ENCODE measurements at places on chromosomes 1 and 21.

DNA sequence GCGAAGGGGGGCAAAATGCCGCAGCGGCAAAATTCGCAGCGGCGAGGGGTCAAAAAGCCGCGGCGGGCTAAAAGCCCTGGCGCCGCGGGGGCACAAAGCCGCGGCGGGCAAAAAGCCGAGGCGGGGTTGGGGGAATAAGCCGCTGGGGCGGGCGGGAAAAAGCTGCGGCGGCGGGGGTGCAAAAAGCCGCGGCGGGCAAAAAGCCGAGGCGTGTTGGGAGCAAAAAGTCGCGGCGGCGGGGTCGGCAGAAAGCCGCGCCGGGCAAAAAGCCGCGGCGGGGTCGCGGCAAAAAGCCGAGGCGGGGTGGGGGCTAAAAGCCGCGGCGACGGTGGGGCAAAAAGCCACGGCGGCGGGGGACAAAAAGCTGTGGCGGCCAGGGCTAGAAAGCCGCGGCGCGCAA, 3902.5 kb downstream of the SRGAP2C start:
- DNase-seq, result no peak

DNA sequence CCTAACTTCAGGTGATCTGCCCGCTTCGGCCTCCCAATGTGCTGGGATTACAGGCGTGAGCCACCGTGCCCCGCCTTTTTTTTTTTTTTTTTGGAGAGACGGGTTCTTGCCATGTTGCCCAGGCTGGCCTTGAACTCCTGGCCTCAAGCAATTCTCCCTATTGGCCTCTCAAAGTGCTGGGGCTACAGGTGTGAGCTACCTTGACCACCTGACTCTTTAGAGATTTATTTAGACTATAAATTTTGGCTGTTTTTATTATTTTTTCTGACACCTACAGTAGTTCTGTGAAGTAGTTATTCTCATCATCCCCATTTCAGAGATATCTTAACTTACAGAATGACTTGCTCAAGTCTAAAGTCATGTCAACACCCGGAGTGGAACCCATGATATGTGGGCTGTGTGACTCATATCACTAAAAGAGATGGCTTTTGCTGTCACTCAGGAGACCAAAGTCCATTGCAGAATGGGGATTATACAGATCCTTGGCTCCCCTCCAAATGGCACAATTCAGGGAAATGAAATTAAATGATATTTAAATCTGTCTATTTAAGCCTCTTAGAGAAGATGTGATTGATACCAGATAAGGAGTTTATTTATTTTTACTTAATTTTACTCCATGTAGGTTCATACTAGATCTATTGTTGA, 93.2 kb downstream of the CTH start:
- no peak for DNase-seq

- no peak for DNase-seq
Measured at GRCh38 chr1:35666916-35667315, 25.6 kb upstream of the PSMB2 start.

- DNase-seq, result no peak
Measured at GRCh38 chr21:44982558-44983250, 42.9 kb downstream of the SLX9 start.

- DNase-seq, result no peak
Measured at GRCh38 chr1:77716065-77716464, 33.6 kb upstream of the ZZZ3 start.

DNA sequence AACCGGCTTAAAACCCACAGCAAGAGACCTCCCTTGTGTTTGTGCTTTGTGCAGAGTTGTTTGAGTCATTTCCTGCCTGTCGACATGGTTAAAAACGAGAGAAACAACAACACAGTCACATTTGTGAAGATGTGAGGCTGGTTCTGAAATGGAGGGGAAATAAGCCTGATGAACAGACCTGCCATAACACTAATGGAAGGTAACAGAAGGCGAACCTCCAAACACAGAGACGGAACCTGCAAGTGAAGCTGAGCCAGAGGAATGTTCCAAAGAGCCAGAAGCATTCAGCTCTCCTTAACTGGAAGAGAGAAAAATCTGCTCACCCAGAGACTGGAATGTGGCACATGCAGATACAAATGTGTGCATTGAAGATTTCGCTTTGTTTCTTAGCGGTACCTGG, 53.2 kb upstream of the RAVER2 start:
- DNase-seq, result no peak

- no peak for DNase-seq
Measured at GRCh38 chr21:43273708-43274021, 104.9 kb downstream of the CRYAA start.

GRCh38 chr1:112110031-112110430, 120.6 kb upstream of the KCND3 start:
- DNase-seq, result no peak

- no peak for DNase-seq
Measured at GRCh38 chr1:225378880-225379279, 49.0 kb downstream of the LBR start.

DNA sequence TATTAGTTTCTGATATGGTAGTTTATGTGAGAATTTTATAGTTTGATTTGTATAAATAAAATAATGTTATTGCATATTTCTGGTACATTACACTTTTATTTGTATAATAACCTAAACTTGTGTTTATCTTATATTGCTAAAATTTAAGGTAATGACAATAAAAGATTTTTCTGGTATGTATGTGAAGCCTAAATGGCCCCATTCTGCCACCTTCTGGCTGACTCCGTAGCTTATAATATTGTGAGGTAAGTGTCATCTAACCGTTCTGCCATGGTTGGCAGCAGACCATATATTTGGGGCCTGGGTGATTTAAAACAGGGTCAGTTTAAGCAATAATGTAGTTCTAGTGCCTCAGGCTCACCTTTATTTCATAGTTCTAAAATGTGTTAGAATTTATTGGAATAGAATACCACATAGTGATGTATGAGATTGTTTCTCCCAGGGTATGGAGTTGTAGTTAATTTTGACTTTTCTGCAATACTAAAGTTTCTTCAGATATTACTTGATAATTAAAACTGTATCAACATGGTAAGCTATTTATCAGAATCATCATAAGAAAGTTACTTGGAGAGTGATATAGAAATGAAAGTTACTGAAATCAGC, 21.2 kb upstream of the PRKACB start:
- DNase-seq, result no peak

GRCh38 chr1:85342207-85342606, 65.8 kb upstream of the BCL10 start:
- DNase-seq, result no peak

DNA sequence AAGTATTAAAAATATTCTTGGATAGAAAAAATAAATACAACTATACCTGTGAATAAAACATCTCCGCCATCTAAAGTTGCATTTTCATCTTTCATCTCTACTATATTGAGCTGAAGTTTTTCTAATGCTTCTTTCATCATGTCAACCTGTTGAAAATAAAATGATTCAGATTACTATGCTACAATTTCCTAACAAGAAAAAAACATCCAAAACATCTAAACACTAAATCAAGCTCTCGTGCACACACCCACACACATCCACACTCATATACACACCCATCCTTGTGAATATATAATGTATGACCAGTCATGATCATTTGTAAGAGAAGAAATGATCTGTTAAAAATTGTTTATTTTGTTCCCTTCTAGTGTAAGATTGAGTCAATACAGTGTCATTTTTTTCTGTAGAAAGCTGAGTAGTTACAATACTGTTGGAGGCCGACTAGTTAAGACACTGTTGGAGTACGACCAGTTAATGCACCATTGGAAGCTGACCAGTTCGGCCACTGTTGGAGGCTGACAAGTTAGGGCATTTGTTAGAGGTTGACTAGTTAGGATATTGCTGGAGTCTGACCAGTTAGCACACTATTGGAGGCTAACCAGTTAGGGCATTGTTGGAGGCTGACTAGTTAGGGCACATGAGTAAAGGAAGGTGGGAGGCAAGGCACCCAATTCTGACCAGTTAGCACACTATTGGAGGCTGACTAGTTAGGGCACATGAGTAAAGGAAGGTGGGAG, 82.4 kb upstream of the BCL10 start:
- no peak for DNase-seq

GRCh38 chr21:26961698-26962097, 5.2 kb downstream of the ADAMTS5 start:
- DNase-seq, result no peak

DNA sequence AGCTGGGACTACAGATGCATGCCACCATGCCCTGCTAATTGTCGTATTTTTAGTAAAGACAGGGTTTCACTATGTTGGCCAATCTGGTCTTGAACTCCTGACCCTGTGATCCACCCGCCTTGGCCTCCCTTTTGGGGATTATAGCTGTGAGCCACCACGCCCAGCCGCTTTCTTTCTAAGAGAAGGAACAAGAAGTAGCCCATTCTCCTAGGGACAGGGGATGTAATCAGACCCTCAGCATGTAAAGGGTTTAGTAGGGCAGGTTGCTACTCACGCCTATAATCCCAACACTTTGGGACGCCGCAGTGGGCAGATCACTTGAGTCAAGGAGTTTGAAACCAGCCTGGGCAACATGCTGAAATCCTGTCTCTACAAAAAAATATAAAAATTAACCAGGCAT, 189.7 kb downstream of the TOMM20 start:
- DNase-seq, result no peak

DNA sequence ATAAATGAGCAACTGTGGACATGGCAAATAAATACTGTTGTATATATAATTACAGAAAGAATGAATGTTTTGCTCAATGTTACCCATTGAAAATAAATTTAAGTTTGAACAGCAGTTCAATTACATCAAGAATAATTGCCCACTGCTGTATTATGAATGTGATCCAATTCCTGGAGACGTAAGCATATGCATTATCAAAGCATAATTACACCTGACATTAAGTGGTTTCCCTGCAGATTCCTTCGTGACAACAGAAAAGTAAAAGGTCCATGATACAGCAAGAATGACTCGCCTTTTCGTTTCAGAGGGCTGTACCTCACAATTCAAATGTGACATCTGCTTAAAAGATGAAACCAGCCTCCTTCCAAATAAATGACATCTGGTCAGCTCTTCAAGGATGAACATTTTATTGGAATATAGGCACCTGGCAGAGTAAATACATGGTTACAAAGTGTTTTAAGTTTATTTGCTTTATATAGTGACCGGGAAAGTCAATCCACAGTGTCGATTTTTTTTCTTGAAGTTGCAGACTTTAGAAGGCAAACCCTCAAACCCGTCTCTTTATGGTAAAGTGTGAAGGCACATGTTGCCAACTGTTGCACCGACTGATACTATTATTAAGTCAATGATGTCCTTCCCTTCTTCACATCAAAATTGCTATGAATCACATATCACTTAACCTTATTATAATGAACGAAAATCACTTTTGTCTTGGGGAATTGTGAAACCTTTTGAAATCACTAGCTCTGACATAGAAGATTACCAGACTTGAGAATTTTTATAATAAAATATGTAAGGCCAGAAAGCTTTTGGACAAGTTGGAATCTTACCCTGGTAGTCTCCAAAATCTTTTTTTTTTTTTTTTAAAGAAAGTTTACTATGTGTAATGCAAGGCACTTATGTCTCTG, 36.2 kb upstream of the EDEM3 start:
- DNase-seq, result no peak

GRCh38 chr1:55726994-55727393, 511.8 kb upstream of the USP24 start:
- DNase-seq, result no peak

- DNase-seq, result no peak
Measured at GRCh38 chr1:151568626-151569088, 28.5 kb downstream of the TUFT1 start.

DNA sequence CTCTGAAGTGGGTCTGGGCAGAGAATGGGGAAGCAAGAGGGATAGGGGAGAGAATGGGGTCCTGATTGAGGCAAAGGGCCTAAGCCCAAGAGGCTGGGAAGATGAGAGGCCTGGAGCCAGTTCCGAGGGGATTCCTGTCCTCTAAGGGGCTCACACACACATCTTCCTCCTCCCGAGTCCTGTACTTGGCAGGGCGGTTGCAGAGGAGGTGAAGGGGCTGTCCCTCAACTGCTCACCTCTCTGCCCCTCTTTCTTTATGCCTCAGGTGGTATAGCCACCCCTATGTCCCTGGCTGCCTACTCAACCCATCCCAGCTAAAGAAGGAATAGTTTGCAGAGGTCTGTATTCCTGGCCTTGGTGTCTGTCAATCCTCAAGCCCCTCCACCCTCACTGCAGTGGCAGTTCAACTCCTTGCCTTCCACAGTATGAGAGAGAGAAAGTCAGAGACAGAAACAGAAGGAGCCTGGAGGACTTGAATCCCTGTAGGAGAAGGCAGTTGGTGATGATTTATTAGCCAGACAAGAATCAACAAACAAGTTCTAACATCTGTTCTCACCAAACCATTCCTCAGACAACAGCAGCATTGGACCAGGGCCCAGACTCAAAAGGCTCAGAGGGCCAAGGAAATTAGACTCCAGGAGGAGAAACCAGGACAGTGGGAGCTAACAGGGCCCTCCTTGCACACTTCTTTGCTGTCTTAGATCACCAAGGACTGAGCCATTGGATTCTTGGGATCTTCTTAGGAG, 10.7 kb downstream of the SH2D2A start:
- DNase-seq, result no peak

- no peak for DNase-seq
Measured at GRCh38 chr1:22362626-22363402, 88.8 kb upstream of the ZBTB40 start.

DNA sequence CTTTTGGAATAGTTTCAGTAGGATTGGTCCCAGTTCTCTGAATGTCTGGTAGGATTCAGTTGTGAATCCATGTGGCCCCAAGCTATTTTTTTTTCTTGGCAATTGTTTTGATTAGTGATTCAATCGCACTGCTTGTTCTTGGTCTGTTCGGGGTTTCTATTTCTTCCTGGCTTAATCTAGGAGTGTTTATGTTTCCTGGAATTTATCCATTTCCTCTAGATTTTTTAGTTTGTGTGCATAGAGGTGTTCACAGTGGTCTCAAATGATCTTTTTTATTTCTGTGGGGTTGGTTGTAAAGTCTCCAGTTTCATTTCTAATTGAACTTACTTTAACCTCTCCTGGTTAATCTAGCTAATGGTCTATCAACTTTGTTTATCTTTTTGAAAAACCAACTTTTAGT, 117.6 kb downstream of the NME7 start:
- DNase-seq, result no peak

DNA sequence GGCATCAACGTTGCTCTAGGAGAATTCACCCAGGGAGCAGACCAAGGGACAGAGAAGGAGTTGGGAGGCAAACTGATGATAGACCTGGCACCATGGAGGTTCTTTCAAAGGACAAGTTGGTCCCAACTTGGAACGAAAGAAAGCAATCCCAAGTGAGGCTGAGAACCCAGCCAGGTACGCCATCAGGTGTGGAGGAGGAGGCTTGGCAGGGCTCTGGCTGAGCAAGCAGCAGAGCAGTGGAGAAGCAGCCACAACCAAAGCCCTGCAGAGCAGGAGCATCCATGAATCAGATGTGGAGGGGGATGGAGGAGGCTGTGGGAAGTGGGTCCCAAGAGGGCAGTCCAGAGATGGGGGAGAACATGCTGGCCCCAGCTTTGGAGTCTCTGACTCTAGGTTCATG, 36.3 kb upstream of the RBM15 start:
- no peak for DNase-seq

- no peak for DNase-seq
Measured at GRCh38 chr1:208358651-208359050, 114.5 kb upstream of the PLXNA2 start.

- no peak for DNase-seq
Measured at GRCh38 chr1:24945354-24946326, 15.6 kb upstream of the RUNX3 start.
